Activated CD4-positive, alpha-beta T cell treated with anti-CD3 and anti-CD28 coated beads, Interleukin-2, Interleukin-4, amounts not matched to agents 100 ng/mL and 50 ng/mL, durations not matched to agents 16 hours and 8 hours (primary cell): ENCODE measurements at places on chromosomes 1 and 21.

DNA sequence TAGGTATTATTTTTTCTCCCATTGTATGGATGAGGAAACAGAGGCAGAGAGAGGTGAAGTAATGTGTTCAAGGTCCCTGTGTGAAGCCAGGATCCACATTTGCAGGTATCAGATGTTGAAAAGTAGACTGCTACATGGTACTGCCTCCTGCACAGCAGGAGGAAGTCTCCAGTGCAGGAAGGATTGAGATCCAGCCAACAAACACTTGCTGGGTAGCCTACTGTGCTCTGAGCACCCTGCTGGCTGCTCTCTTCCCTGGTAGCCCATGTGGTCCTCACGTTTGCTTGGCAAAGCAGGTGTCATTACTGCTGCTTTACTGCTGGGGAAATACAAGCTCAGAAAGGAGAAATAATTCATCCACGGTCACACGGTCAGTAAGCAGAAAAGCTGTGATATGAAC, 21.3 kb upstream of the GRIK3 start:
- no peak for DNase-seq

DNA sequence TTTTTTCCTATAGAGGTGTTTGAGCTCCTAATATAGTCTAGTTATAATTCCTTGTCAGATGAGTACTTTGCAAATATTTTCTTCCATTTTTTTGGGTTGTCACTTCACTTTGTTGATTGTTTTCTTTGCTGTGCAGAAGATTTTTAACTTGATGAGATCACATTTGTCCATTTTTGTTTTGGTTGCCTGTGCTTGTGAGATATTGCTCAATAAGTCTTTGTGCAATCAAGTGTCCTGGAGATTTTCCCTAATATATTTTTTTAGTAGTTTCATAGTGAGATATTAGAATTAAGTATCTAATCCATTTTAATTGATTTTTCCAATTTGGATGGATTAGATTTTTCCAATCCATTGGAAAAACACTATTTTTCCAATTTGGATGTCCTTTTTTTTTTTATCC, 1395.5 kb downstream of the PLA2G4A start:
- no peak for DNase-seq

- DNase-seq: no peak
Observed at GRCh38 chr21:31781737-31782136, 49.8 kb upstream of the SCAF4 start.

- DNase-seq: no peak
Observed at GRCh38 chr1:119929643-119930315, 33.5 kb upstream of the ADAM30 start.
